Bone marrow (tissue), 2 donors: ENCODE measurements at places on chromosomes 7 and 10.

GRCh38 chr7:133784486-133785001 is 342.6 kb upstream of the LRGUK start:
- DNase-seq: no peak

DNA sequence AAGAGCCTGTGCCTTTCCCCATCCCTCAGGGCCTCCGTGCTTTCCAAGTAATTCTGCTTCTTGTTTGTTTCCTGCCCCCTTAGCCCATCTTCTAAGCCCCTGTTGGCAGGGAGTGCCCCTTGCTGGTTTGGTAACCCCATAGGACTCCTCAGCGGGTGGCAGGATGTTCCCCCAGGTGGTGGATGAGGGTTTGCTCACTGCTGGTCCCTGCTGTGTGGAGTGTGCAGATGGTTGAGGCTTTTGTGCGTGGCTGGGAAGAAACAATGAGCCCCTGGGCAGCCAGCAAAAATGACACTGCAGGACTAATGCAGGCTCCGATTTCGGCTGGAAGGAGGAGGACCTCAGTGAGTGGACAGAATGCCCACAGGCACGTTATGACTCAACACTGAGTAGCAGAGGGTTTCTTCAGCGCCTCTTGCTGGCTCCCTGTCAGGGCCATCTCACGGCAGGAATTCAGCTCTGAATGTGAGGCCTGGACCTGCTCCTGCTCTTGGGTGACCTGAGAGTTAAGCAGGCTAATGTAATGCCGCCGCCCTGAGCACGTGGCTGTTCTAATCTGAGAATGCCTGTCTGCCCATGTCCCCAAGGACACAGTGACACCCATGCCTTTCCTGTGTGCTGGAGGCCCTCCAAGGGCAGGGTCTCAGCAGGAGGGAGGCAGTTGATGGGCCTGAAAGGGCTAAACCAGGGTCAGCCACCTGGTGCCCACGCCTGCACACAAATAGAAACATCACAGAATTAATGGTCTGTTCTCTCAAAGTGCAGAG is 16.6 kb downstream of the BAG3 start:
- no peak for DNase-seq

DNA sequence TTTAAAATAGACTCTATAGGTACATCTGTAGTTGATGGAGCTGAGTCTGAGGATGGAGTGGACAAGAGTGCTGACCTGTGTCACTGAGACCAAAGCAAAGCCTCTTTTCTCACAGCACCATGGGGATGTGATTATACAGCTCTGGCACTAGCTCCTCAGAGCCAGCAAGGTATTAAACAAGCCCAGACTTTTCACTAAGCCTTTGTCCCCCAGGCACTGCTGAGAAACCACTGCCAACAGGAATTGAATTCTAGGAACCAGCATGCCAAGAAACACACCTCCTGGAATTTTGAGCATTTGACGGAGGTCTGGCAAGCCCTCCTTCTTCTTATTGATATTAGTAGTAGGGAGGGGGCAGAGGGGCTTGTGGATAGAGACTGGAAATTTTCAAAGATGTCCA is 147.0 kb downstream of the C1GALT1 start:
- no peak for DNase-seq

GRCh38 chr7:14739168-14739840 is 163.2 kb downstream of the DGKB start:
- no peak for DNase-seq

GRCh38 chr10:79068203-79068561 is 584 bp upstream of the ZMIZ1 start:
- DNase-seq: no peak

- no peak for DNase-seq
Observed at GRCh38 chr7:97734255-97734654, 2.4 kb downstream of the TAC1 start.

- no peak for DNase-seq
Observed at GRCh38 chr10:78298835-78299234, 265.2 kb downstream of the RPS24 start.

DNA sequence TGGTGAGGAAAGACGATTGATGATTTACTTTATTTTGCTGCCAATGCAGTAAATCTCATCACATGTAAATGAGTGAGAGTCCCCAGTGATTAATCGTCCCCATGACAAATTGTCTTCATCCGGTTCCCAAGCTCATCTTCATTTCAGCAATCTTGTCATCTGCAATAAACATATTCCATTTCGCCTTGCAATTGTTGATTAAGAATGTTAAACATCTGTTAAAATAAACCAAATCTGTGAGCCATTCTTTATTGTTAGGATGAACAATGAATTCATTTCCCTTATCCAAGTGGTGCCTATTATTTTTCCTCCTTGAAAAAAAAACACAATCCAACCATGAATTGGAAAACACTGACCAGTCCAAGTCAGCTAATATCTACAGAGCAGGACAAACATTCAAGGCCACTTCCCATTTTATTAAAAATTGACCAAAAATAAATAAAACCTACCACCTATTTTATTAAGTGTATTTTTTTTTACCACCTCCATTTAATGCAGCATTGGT is 36.5 kb downstream of the NPS start:
- no peak for DNase-seq

- no peak for DNase-seq
Observed at GRCh38 chr7:1341361-1342089, 108.9 kb downstream of the UNCX start.

GRCh38 chr7:139842401-139843210 is 13.5 kb downstream of the TBXAS1 start:
- DNase-seq: no peak

DNA sequence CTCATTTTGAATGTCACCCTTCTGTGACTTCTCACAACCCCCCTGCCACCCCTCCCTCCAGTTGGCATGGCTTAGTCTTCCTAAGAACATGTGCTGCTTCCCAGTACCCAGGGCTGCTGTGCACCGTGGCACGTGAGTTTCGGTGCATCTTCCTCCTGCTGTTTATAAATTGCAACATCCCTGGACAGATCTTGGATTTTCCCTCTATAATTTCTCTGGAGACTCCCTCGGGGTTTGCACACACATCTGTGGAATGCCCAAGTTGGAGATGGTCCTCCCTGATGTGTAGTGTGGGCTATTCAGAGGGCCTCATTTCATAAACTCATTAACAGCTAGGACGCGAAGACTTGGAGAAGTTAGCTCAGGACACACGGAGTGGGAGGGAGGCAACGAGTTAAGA is 52.9 kb downstream of the IKZF1 start:
- no peak for DNase-seq

GRCh38 chr10:29355411-29355991 is 66.6 kb downstream of the LYZL1 start:
- no peak for DNase-seq

DNA sequence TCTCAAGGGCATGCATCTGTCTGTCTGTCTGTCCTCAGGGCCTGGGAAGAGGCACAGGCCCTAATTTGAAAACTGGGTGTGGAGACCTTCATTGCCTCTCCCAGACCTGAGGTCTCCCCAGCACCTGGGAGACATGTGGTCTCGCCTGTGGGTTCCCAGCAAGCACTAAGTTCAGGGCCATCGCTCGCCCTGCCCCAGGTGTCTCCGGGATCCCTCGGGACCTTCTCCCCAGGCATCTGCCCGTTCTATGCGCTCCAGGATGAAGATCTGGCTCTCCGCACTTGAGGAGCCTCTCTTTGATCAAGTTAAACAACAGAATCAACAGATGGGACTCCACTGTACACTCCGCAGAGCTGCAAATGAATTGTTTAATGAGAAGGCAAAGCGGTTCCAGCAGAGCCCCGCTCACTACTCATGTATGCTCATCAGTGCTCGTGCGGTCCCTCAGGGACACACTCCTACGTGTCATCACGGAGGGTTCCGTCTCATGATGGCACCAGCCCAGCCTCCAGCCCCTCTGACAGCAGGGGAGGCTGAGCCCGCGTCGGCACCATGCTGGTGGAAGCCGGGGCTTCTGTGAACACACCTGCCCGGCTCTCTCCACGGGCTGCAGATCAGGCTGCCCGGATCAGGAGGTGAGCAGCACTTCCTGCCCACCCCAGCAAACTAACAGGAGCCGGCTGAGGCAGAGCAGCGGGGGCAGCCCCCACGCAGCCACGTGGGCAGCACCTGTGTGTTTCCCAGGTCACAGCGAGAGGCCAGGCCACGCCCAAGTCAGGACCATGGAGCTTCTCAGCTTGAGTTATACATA is 132.8 kb downstream of the TCERG1L start:
- no peak for DNase-seq

DNA sequence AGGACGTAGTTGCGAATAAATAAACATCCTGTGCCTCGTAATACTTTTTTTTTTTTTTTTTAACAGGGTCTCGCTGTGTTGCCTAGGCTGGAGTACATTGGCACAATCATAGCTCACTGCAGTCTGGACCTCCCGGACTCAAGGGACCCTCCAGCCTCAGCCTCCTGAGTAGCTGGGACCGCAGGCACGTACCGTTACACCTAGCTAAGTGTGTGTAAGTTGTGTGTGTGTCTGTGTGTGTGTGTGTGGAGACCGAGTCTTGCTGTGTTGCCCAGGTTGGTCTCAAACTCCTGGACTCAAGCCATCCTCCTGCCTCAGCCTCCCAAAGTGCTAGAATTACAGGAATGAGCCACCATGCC is 573 bp upstream of the PON2 start:
- no peak for DNase-seq

GRCh38 chr7:22564511-22565045 is 64.6 kb upstream of the STEAP1B start:
- no peak for DNase-seq

GRCh38 chr10:106440355-106440754 is 724.2 kb downstream of the SORCS1 start:
- DNase-seq: no peak

DNA sequence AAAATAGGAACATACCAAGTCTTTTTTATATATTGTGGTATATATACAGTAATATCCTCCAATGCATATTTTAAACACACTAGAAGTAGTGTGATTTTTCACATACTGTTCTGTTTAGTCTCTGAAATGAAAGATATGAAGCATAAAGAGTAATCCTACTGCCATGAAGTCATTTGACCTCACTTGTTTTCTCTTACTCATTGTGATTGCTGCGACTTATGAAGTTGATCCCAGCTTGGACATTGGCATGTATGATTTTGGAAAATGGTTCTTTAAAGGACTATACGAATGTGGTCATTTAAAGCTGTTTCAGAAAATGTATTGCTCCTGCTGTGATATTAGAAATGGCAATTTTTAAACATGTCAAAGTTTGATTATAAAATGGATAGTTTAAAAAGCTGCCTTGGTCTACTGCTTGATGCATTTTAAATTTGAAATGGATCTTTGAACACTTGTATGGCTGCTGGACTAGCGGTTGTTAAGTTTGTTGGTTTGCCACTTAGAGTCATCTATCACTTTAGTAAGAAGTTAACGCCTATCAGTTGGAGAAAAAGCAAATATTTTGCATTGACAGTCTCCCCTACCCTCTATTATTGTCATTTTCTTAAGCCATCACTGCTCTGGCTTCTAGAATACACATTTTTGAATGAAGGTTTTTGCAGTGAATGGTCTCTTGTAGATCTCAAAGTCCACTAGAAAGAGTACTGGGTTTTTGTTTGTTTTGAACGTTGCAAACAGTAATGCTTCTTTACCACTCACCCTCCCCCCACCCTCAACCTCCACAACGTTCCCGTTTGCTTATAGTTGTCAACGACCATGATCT is 881 bp upstream of the PCGF5 start:
- no peak for DNase-seq

DNA sequence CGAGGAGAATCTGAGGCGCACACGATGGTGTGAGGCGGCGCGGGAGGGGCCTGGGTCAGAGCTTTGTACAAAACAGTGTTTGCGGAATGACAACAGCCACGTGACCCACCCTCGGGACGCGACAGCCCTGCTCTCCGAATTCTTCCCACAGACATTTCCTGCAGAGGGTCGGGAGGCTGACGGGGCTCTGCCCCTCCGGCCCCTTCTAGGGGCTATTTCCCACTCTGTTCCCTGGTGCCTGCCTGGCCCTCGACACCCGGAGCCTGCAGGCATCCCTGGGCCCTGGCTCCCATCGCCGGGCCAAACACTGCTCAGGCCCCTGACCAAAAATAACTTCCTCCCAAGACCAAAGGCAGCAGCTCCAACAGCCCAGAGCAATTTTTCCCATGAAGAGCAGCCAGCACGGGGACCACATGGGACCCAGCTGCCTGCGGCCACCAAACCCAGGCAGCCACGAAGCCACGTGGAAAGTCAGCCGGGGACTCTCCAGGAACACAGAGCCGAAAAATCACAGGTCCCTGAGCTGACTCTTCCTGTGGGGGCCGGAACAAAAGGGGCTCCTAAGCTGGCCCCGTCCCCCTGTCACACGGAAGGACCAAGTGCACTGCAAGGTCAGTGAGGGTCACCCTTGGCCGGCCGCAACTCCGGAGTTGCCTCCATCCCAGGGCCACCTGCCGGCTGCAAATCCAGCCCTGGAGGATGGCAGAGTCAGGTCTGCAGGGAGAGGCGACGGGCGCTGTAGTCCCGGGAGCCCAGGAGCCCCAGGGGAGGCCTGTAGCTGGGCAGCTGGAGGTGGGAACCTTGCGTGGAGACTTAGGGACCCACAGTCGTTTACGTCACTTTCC is 42.0 kb downstream of the PAPOLB start:
- DNase-seq: no peak

DNA sequence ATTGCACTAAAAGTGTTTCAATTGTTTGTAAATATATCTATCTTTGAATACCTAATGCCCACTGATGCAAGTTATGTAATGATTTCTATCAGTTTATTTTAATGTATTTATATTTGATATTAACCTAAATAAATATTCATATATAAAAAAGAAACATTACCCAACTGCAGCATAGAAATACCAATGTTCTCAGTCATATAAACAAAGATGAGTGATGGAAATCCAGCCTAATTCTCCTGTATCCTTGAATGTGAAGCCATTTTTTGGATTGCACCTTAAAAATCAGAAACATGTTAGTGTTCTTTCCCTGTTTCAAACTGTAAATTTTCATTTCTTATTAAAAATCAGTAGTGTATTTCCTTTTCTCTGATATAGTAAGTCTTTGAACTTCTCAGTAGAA is 305.8 kb upstream of the GNAI1 start:
- DNase-seq: no peak

- no peak for DNase-seq
Observed at GRCh38 chr10:123675811-123676210, 9.7 kb downstream of the GPR26 start.

DNA sequence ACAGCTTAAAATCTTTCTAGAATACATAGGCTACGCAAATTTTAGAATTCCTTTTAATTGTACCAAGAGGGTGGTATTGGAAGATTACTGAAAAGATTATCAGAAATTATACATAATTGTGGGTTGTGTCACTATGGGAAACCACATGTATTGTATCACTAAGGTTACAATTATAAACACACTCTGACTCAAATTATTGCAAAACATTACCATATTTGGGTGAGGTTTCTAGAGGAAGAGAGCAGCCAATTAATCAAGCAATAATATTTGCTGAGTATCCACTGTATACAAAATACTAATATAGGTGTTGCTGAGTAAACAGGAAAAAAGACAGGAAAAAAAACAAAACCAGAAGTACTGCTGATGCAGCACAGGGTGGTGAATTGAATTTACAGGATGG is 3.1 kb upstream of the CAPZA2 start:
- no peak for DNase-seq
